Natural killer cell (primary cell): ENCODE measurements at places on chromosomes 3 and 15. TPM values are rescaled to one million over a fixed set of nuclear protein-coding genes. Genes with fewer than 3 reads are reported as not detected.

DNA sequence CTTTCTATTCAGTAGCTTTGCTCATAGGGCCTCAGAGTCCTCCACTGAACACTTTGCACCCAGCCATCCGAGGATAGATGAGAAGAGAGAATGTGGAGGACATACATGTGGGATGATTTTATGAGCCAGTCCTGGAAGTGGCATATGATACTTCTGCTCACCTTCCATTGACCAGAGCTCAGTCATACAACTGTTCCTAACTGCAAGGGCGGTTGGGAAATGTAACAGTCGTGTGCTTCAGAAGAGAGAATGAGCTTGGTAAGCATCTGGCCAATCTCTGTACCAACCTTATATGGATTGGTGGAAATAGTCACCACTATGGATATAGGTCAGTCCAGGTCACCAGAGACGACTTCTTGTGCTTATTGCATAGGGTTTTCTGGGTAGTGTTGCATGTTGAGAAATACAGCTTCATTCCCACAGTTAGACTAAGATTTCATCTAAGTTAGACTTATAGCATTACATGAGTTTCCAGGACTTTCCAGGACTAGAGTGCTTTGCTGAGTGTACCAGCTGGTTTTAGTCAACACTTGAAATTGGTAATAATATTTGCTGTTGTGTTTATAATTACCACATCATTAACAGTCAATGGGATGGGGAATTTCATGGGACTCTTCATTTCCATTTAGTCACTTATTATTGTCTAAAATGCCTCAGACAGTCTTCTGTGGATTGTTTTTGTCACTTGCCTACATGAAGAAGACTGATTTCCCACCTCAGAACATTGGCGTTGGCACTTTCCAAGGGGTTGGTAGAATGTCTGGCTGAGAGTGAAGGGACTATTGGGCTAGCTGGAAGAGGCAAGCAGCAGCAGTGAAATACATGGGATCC, 214.5 kb upstream of the ROPN1 start:
- H3K4me1 ChIP-seq, result no peaks in the 10 kb centered on the region
- no peak overlapping the region for H3K27ac ChIP-seq
- DNase-seq, result no peak
- no peaks in the 10 kb centered on the region for H3K36me3 ChIP-seq
- peaks cover 3% of the 10 kb centered on the region for H3K27me3 ChIP-seq

ITIH3 gene
- total RNA-seq, result not detected

DNA sequence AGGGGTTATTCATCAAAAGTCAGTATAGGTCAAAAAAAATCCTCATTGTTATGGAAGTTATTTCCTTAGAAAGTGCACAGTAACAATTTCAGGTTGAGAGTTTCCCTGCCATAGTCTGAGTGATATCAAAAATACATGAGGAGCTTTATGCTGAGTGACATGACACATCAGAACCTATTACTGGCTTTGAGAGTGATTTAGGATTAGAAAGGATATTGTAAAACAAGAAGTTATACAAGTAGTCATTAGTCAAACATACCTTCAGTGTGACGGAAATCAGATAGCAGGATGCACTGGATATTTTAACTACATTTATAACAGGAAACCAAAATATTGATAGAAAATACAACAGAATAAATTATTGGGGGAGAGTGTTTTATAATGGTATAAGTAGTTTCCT, 471.1 kb downstream of the VGLL3 start:
- no peaks in the 10 kb centered on the region for H3K27me3 ChIP-seq
- H3K36me3 ChIP-seq, result no peaks in the 10 kb centered on the region
- no peak overlapping the region for H3K4me3 ChIP-seq

- peak within 1 kb of the TSS; percentile 28 for H3K4me3 ChIP-seq
- no peak within 1 kb of the TSS for H3K27ac ChIP-seq
- DNase-seq, result no peak
- peaks cover 11% of the 10 kb centered on the region for H3K27me3 ChIP-seq
- no peaks in the 10 kb centered on the region for H3K36me3 ChIP-seq
Measured at GRCh38 chr3:93973131-93974126, at the start of gene PROS1. TSS of gene PROS1 (minus strand) at chr3:93973896. CDS start at chr3:93973749, 147 bp downstream.

DNA sequence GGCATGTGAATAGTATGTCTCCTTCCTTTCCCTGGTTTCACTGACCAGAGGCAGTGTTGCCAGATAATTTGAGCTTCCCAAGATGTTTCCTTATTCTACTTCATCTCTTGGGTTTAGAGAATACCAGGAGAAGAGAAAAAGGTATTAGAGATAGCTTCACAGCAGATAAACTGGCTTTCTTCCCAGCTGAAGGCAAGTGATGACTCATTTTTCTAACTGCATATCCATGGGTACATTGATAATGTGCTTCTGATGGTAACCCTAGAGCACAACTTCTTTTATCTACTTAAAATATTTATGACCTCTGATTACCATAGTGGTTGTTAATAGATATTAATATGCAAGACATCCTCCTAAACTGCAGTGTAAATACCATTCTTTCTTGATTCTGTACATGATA, 34.6 kb upstream of the CMTM8 start:
- H3K27me3 ChIP-seq, result no peaks in the 10 kb centered on the region
- no peaks in the 10 kb centered on the region for H3K36me3 ChIP-seq
- H3K4me1 ChIP-seq, result no peaks in the 10 kb centered on the region

DNA sequence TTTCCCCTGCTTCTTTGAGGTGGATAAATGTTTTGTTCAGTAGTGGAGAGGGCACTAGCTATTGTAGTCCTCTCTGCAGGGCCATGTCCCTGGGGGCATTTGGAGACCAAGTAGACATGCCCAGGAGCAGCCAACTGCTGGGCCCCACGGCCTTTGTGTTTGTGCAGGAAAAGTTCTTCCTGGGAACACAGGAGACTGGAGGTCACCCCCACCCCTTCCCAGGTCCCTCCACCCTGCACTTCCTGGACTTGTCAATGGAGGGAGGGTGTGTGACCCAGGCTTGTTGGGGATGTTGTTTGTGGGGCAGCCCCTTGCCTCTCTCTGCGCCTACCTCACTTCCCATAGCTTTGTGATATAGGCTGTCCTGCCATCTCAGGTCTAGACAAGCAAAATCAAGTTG, 317.0 kb upstream of the LRRFIP2 start:
- no peaks in the 10 kb centered on the region for H3K36me3 ChIP-seq
- H3K27ac ChIP-seq, result no peak overlapping the region
- no peak overlapping the region for H3K4me3 ChIP-seq
- no peak for DNase-seq

DNA sequence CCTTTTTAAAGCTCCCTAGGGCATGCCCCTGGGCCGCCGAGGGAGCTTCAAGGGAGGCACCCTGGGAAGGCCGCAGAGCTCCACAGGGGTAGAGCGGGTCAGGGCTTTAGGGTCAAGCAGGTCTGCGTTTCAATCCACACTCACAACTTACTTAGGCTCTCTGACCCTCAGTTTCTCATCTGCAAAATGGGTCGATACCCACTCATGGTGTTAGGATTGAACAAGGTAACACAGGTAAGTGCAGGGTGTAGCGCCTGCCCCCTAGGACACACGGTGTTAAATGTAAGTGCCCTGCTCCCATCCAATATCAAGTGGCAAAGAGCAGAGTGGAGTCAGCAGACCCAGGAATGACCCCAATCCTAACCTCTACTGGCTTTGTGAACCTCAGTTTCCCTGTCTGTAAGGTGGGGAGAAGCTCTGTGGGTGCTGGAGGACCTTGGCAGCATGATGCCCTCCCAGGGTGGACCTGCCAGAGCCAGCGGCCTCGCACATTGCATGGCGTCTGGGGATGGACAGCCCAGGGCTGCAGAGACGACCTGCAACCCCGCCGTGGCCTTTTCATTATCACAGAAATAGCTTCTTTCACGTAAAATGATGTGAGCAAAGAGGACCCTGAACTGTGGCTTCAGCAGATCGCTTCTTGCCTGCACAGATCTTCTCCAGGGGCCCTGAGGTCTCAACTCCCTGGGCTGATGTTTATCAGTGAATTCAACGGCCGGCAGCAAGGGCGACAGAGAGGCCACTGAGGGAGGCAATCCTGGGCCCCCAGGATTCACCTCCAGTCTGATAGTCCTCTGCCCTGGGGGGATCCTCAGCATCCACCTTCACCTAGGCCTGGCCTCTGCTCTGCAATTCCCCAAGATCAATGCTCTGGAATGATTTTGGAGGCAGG, 138.5 kb downstream of the CHSY1 start:
- H3K4me1 ChIP-seq, result peaks cover 6% of the 10 kb centered on the region
- DNase-seq, result no peak
- no peaks in the 10 kb centered on the region for H3K36me3 ChIP-seq
- H3K27ac ChIP-seq, result no peak overlapping the region
- no peak overlapping the region for H3K4me3 ChIP-seq

DNA sequence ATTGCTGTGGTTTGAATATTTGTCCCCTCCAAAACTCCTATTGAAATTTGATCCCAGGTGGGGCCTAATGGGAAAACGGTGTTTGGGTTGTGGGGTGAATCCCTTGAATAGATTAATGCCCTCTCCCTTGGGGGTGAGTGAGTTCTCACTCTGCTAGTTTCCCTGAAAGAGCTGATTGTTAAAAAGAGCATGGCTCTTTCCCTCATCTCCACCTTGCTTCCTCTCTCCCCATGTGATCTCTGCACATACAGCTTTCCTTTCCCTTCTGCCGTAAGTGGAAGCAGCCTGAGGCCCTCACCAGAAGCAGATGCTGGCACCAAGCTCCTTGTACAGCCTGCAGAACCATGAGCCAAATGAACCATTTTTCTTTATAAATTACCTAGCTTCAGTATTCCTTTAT, 394.9 kb upstream of the WNT5A start:
- no peak overlapping the region for H3K27ac ChIP-seq
- H3K4me1 ChIP-seq, result no peaks in the 10 kb centered on the region
- no peaks in the 10 kb centered on the region for H3K27me3 ChIP-seq
- no peak for DNase-seq

- no peak for DNase-seq
- H3K36me3 ChIP-seq, result no peaks in the 10 kb centered on the region
- H3K4me1 ChIP-seq, result no peaks in the 10 kb centered on the region
- no peak overlapping the region for H3K4me3 ChIP-seq
- no peak overlapping the region for H3K27ac ChIP-seq
Measured at GRCh38 chr3:131283862-131284261, 97.7 kb upstream of the NUDT16 start.

DNA sequence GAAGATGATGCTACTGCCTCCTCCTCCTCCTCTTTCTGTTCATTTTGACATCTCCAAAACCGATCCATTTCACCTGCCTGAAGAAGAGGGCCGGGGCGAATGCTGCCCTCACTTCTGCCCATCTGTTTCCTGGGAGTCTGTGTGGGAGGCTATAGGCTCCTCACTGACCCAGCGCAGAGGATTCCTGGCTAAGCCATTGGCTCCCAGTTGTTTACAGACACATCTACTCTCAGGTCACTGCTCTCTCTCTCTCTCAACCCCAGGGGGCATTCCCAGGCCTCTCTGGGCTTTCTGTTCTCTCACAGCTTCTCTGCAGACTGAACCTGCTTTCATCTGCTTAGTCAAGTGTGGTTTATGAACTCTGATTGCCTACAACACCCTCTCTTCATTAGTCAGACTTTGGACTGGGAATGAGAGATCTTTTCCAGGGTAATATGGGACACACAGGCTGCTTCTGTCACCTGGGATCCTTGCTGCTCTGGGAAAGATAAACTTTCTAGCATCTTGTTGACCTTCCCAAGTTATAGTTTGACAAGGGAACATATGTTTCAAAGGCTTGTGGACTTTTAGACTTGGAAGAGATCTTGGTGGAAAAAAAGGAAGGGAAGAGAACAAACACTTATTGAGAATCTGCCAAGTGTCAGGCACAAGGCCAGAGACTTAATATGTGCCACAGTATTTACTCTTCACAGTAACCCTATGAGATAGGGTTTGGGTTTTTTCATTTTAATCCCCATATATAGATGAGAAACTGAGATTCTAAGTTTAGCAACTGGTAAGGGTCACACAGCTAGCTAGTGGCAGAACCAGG, 30.2 kb upstream of the USP3 start:
- peak; percentile 82 for DNase-seq
- peak overlapping the region; percentile 66 for H3K27ac ChIP-seq
- no peak overlapping the region for H3K4me3 ChIP-seq
- H3K4me1 ChIP-seq, result peaks cover 29% of the 10 kb centered on the region
- H3K27me3 ChIP-seq, result no peaks in the 10 kb centered on the region

DNA sequence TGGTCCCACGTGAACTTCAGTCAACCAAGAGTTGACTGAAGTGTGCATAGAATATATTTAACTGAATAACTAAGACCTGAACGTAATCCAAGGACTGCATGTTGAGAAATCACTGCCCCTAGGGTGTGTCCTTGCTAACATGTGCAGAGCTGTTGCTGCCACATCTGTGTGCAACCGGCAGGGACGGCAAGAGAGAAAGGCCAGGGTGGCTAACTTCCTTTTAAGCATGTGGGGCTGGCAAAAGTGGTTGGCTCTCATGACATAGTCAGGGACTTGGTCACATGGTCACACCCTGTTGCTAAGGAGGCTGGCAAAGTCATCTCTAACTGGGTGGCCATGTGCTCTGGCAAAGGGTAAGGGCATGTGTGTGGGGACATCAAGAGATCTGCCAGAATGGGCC, 52.4 kb downstream of the GASK1A start:
- H3K27ac ChIP-seq, result no peak overlapping the region
- peaks cover 20% of the 10 kb centered on the region for H3K4me1 ChIP-seq
- no peaks in the 10 kb centered on the region for H3K27me3 ChIP-seq
- DNase-seq, result no peak
- H3K36me3 ChIP-seq, result no peaks in the 10 kb centered on the region

DNA sequence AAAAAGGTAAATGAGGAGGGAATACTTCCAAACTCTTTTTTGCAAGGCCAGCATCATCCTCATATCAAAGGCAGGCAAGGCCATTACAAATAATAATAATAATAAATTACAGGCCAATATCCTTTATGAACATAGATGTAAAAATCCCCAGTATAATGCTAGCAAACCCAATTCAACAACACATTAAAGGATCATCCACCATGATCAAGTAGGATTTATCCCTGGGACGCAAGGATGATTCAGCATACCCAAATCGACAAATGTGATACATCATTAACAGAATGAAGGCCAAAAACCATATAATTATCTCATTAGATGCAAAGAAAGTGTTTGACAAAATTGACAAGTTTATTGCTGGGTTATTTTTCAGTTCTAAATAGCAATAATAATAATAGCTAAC, 53.6 kb downstream of the GHSR start:
- no peaks in the 10 kb centered on the region for H3K4me1 ChIP-seq
- DNase-seq, result no peak
- H3K36me3 ChIP-seq, result peaks cover 15% of the 10 kb centered on the region
- H3K4me3 ChIP-seq, result no peak overlapping the region

- no peak for DNase-seq
- no peak overlapping the region for H3K4me3 ChIP-seq
- H3K4me1 ChIP-seq, result no peaks in the 10 kb centered on the region
- H3K27ac ChIP-seq, result no peak overlapping the region
- H3K27me3 ChIP-seq, result no peaks in the 10 kb centered on the region
Measured at GRCh38 chr3:154129625-154130024, 8.4 kb downstream of the ARHGEF26 start.

- H3K27me3 ChIP-seq, result peaks cover 2% of the 10 kb centered on the region
- no peak overlapping the region for H3K27ac ChIP-seq
- no peaks in the 10 kb centered on the region for H3K4me1 ChIP-seq
Measured at GRCh38 chr15:36507458-36507857, 72.0 kb upstream of the CDIN1 start.

- no peak overlapping the region for H3K4me3 ChIP-seq
- no peaks in the 10 kb centered on the region for H3K4me1 ChIP-seq
- H3K27ac ChIP-seq, result no peak overlapping the region
Measured at GRCh38 chr3:120572027-120572426, 24.1 kb upstream of the NDUFB4 start.

SUCNR1 gene
- 0.23 TPM for total RNA-seq

B3GNT5 gene
- 3.4 TPM for total RNA-seq

GRCh38 chr3:66437341-66437929, 63.4 kb downstream of the LRIG1 start:
- DNase-seq, result no peak
- H3K36me3 ChIP-seq, result no peaks in the 10 kb centered on the region
- no peak overlapping the region for H3K4me3 ChIP-seq
- no peak overlapping the region for H3K27ac ChIP-seq

- H3K4me3 ChIP-seq, result no peak overlapping the region
- peaks cover 36% of the 10 kb centered on the region for H3K36me3 ChIP-seq
- no peak for DNase-seq
- H3K27me3 ChIP-seq, result no peaks in the 10 kb centered on the region
Measured at GRCh38 chr3:149005416-149005815, 14.1 kb downstream of the GYG1 start.
